ENCODE measurements at places on chromosomes 5 and 9. TPM values are rescaled to one million over a fixed set of nuclear protein-coding genes. Genes with fewer than 3 reads are reported as not detected.

GRCh38 chr9:34459941-34460340 lies 1.3 kb downstream of the DNAI1 start:
- DNase-seq: no peak

GRCh38 chr9:33467526-33467925 lies 6.2 kb downstream of the NOL6 start:
- DNase-seq: no peak

- DNase-seq: no peak
Observed at GRCh38 chr5:145689235-145689634, 145.9 kb downstream of the PRELID2 start.

- DNase-seq: no peak
Observed at GRCh38 chr9:35108946-35109575, 6.1 kb upstream of the STOML2 start.

GRCh38 chr5:38636626-38637025 lies 80.2 kb upstream of the LIFR start:
- no peak for DNase-seq

DNA sequence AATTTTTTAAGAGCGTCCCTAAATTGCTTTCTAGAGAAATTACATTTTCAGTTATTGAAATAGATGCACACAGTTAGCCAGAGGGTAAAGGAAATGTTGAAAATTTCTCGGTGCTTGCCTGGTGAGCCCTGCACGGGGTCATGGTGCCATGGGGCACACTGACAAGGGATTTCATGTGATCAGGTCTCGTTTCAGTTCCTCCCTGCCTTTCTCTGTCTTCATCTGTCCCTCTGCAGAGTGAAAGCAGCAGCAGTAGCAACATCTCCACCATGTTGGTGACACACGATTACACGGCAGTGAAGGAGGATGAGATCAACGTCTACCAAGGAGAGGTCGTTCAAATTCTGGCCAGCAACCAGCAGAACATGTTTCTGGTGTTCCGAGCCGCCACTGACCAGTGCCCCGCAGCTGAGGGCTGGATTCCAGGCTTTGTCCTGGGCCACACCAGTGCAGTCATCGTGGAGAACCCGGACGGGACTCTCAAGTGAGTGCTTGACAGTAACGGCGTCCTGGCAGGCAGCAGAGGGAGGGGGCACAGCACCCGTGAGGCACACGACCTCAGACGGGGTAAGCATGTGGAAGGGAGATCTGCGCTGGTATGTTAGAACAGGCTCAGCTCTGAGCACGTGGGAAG lies 89.1 kb upstream of the OTULINL start:
- DNase-seq: no peak

GRCh38 chr5:111422245-111422644 lies 90.1 kb downstream of the STARD4 start:
- DNase-seq: no peak

DNA sequence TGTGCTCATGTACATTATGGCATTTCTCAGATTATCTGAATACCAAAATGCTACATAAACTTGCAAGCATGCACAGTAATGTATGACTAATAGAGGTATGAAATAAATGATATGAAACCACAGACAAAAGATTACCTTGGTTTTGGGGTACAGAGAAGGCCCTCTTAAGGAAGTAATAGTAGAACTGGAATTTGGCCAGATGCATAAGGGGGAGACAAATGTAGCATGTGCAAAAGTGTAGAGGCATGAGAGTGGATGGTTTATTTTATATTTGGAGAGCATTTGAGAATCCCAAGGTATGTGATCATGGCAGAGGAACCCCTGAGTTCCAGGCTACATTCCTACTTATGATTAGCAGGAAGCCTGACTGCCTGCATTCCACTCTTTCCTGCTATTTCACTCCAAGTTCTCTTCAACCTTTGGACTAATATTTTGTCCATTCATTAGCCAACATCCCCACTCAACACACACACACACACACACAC lies 74.2 kb downstream of the MAMDC2 start:
- no peak for DNase-seq

The ATP10B gene
- polyA plus RNA-seq: not detected

The TIMD4 gene
- not detected for polyA plus RNA-seq

The LCN10 gene
- not detected for polyA plus RNA-seq

The PPP3R2 gene
- polyA plus RNA-seq: not detected

The BASP1 gene
- polyA plus RNA-seq: 71.9 TPM

The ZFP62 gene
- 9.3 TPM for polyA plus RNA-seq
